ENCODE measurements at places on chromosomes 13 and 19.

- peak; percentile 4 for DNase-seq
Observed at GRCh38 chr13:100987948-100988347, 313.4 kb upstream of the TMTC4 start.

GRCh38 chr19:14102102-14102696 is 11.6 kb upstream of the SAMD1 start:
- DNase-seq: no peak

GRCh38 chr13:40540328-40541044 is 126.0 kb downstream of the FOXO1 start:
- DNase-seq: peak; percentile 50

GRCh38 chr19:46787331-46788261 is 798 bp downstream of the SLC1A5 start:
- DNase-seq: no peak

DNA sequence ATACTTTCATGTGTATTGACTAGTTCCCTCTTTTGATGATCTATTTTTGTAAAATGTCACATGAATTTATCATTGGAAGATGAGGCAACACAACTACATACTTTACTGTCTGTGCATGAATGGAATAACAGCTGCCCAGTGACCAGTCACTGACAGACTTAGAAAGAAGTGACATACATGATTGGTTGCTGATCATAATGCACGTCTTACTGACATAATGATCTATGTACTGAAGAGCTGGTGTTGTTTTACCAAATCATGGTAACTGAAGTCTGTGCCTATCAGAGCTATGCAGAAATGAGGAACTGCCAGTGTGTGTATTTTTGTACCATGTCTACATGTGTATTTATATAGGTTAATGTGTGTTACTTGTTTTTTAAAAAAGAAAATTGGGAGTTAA is 26.5 kb downstream of the GPR18 start:
- DNase-seq: no peak

DNA sequence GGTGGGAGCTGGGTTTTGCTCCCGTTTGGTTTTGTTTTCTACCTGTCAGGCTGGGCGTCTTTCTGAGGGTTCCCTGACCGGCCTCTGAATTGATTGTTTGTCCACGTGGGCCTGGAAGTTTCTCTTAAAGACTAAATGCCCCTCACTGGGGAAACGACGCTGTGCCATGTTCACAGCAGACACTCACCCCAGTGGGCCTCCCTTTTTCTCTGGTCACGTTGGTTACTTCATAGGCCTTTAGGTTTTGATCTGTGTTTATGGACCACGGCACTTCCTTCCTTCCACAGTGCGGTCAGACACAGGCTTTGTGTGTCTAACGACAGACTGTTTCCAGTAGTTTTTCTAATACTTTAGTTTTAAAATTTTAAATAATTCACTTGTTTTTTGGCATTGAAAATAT is 20.1 kb upstream of the NDUFS7 start:
- DNase-seq: no peak

DNA sequence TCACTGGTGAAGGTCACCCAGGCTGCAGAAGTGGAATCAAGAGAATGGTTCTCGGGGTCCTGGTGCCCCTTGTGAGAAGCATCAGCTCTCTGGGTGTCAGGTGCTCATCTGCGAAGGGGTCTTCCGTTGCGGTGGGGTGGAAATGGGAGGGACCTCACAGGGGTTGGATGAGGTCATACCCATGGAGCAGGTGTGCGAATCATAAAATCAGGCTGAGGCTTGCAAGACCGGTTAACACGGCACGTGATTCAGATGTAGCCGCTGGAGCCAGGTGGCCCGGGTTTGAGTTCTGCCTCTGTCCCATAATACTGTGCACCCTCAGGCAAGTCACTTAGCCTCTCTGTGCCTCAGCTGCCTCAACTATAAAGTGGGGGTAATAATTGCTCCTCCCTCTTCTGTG is 3.9 kb upstream of the KLK15 start:
- no peak for DNase-seq

DNA sequence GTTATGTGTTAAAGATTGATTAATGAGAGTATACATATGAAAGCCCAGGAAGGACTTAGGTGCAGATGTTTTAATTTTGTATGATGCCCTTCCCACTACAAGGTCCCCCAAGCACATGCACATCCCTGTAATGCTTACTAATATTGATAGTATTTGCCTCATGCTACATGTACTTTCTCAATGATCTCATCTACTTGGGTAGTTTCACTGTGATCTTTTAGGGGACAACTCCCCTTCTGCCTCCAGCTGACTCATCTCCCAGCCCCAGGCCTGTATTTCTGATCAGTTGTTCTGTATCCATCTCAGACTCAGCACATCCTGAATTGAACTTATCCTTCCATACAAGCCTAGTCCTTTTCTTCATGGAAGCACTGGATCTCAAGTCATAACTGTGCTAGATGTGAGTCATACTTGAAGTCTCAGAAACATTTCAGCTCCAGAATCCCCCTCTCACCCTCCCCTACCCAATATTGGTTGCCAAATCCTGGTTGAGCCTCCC is 49.4 kb upstream of the INTS6 start:
- no peak for DNase-seq

DNA sequence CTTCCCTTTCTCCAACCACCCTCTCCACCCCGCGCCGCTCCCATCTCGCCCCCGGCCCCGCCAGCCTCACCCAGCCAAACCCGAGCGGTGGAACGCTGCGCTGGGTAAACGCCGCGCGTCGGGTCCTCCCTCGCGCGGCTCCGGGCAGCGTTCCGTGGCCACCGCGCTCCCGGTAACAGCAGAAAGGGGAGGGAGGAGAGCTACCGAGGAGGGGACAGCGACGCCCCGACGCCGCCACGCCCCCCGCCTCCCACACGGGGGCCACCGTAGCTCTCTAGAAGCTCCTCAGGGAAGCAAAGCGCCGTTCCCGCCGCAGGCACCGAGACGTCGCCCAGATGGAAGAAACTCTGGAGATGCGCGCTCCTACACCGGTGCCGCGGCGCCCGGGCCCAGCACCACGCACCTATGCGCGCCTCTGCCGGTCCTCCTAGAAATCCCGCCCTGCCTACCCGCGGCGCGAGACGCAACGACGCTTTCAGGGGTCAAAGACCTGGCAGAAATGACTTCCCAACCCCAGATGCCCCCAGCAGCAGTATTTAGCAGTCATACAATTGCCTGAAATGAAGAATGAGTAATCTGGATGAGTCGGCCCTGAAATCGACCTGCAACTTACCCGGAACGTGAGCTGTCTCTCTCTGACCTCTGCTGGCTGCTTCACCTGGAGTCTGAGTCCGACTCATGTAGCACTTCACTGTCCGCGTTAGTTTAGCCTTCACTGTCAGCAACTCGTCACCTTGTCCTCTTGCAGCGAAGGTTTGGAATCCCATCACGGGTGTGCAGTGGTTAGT is at the start of gene RUBCNL:
TSS of gene RUBCNL (minus strand) at position 189 of the 788 bp plus-strand sequence. CDS start 14,777 bp downstream, outside the sequence.
- no peak for DNase-seq

DNA sequence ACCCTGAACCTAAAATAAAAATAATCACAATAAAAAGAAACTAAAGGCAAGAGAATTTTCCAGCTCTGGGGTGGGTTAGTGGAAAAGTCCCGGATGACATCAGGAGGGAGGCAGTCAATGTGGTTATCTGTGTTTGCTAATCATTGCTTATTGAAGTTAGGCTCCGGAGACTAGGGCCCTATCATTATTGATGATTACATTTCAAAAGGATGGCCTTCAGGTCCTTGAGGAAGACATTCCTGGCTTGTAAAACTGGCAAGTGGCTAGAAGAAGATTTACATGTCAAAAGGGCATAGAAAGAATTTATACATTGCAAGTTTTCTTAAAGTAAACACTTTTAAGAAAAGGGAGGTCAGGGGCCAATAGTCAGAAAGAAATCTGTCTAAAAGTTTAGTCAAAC is 123.4 kb downstream of the POSTN start:
- DNase-seq: no peak

DNA sequence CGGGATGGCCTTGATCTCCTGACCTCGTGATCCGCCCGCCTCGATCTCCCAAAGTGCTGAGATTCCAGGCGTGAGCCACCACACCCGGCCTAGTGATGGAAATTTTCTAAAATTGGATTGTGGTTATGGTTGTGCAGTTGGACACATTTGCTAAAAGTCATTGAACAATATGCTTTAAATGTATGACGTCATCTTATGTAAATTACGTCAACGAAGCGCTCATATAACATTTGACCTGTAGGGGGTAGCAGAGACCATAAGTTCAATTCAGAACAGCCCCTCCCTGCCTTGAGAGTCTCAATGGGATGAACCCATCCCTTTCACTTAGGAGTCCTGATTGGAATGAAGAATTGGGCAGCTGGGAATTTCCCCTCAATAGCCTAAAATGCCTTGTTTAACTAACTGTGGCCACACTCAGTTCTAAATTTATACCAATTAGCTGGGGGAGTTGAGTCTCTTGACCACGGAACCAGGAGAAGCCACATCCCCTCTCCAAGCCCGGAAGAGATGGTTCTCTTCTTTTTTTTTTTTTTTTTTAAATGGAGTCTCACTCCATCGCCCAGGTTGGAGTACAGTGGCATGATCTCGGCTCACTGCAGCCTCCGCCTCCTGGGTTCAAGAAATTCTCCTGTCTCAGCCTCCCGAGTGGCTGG is 15.2 kb upstream of the TLE6 start:
- DNase-seq: peak; percentile 80

DNA sequence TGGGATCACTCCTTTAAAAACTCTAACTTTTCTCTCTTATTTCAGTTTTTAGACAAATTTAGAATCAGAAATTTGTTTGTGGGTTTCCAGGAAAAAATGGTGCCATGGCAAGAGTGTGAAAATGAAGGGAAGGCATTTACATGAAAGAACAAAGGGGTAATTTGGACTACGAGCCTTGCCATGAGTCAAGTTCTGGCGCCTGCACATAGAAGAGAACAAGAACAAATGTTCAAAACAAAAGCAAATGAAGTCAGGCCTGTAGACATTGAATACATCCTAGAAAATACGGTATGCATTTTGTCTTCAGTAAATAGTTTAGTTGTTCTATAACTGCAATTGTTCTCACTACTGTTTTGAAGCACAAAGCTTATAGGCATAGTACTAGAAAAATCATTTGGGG is 1390.5 kb downstream of the EFNB2 start:
- DNase-seq: no peak

DNA sequence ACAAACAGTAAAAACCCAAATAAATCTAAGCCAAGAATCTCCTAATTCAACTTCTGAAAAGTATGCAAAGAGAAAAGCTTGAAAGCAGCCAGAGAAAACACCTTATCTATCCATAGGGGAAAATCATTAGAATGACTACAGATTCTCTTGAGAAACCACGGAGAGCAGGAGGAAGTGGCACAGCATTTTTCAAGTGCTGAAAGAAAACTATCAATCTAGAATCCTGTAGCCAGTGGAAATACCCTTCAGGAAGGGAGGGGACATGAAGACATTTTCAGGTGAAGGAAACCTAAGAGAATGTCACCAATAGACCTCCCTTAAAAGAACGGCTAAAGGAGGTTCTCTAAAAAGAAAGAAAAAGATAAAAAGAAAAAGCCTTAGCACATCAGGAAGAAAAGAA is 66.2 kb upstream of the XPO4 start:
- DNase-seq: no peak

DNA sequence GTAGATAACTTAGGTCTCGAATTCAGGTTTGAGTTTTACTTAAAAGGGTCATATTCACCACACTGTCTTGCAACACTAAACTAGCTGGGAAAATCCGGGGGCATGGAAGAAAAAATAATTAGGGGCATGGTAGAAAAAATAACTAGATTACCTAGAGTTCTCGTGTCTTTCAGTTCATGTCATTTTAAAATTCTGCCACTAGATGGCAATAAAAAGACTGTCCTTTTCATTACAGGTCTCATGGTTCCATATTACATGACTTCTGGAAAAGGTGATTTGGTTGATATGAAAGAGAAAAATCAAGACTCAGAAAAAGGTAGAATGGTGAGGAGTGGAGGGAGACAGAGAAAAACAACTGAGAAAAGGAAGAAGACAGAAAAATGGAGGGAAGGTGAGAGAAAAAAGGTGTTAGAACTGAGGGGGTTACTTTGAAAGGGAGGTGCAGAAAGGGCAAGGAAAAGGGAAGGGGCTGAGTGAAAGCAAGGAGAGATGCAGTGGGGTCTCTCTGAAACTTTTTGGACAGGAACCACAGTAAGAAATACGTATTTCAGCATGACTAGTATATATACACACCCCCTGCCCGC is 299.0 kb downstream of the KLF12 start:
- DNase-seq: peak; percentile 32

DNA sequence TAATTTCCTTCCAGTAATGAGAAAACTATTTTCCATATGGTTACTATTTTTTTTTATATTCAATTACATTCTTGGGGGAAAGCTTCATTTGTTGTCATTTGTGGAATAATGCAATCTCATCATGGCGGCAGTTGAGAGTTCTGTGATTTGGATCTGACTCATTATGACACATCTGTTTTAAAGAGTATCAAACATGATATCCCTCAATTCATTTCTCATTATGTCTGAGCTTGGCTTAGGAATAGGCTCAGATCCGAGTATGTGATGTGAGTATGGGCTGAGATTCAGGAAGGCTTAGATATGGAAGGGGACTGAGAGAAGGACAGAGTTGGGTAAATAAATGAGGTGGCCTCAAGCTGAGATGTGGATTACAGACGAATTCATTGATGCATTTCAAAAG is 64.4 kb downstream of the POSTN start:
- peak; percentile 78 for DNase-seq

- peak; percentile 37 for DNase-seq
Observed at GRCh38 chr13:93861818-93862217, 617.7 kb downstream of the DCT start.

- DNase-seq: no peak
Observed at GRCh38 chr13:111219950-111220349, 100.5 kb upstream of the TEX29 start.

DNA sequence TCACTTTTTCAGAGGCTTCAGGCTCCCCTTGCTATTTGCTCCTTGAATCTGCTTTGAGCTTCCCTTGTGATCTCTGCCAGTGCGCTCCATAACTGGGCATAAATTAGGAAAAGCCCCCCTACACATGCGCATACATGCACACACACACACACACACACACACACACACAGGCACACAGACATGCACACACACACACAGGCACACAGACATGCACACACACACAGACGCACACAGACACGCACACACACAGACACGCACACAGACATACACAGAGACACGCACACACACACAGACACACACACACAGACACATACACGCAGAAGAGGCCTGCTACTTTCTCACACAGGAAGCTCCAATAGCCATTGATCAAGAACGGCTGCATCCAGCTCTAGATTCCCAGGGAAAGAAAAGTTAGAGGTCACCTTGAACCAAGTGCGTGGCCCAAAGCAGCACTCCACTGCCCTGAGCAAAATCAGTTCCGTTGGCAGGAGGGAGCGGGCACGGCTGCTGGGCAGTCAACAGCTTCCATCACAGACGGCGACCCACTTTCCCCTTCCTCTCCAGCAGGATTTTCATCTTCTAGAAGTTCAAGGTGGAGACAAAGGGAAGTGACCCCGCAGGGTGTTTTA is 145.6 kb downstream of the DPF1 start:
- DNase-seq: no peak

DNA sequence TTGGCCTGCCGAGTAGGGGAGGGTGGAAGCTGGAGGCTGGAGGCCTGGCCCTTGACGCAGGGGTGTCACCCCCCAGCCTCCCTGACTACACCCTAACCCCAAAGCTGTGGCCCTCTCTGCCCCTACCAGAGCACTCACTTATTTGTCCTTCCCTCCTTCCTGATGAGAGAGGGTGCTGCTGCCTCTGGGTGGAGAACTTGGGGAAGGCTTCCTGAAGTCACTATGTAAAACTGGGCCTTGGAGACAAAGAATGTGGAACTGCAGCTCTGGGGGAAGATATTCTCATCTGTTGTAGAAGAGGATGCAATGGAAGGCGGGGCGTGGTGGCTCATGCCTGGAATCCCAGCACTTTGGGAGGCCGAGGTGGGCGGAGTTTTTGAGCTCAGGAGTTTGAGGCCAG is 485.2 kb downstream of the ZNF536 start:
- no peak for DNase-seq

Data from fibroblast of skin of left quadriceps (primary cell).